RCC 7860 (cell line): ENCODE measurements at places on chromosomes 3 and 15.

GRCh38 chr3:217948-218347, 21.4 kb downstream of the CHL1 start:
- DNase-seq: no peak

GRCh38 chr15:96551196-96551595, 220.7 kb downstream of the NR2F2 start:
- DNase-seq: peak; percentile 51

- no peak for DNase-seq
Observed at GRCh38 chr15:88337993-88338392, 81.5 kb upstream of the NTRK3 start.

DNA sequence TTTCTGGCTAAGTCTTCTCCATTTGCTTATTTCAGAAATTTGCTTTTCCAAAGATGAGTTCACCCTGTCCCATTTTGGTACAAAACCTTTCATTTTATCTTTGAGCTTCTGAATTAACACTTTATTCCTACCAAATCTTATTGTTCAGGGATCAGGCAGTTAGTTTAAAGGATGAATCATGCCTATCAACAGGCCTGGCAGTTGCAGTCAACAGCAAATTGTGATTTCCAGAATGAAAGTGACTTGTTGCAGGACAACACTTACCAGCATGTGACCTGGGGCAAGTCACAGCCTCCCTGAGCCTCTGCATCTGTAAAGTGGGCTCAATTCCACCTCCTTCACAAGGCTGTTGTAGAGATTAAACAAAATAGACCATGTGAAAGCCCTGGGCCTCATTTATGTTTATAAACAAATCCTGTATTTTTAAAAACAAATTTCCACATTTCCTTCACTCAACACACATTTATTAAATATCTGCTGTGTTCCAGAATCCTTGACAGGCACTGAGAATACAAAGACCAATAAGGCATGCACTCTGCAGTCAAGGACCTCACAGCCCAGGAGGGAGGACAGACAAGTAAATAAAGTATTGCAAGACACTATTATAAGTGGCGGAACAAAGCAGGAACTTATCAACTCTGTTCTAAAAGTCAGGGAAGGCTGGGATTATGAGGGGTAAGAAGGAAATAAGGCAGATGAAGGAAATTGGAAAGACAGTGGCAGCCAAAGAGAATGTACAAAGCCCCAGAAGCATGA, 359.1 kb upstream of the IL12A start:
- no peak for DNase-seq

- DNase-seq: peak; percentile 28
Observed at GRCh38 chr3:131224886-131225550, 156.6 kb upstream of the NUDT16 start.

GRCh38 chr3:194686414-194686815, 732 bp downstream of the FAM43A start:
- DNase-seq: no peak

DNA sequence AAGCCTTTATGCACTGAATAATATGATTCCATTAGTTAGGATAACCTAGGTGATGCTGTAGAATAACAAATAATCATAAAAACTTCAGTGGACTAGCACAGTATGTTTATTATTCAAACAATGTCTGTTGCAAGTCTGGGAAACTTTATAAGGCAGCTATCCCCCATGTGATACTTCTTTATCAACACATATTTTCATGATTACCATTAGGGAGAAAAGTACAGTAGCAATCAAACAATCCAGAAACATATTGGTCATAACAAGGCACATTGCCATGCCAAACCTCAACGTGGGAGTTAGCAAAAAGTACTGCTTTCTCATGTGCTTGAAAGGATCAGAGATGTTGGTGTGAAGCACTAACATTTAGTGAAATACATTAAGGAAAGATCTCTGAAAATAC, 35.5 kb downstream of the EOMES start:
- no peak for DNase-seq

- no peak for DNase-seq
Observed at GRCh38 chr3:154480033-154480432, 50.0 kb upstream of the GPR149 start.

GRCh38 chr3:139204728-139205127, 139.1 kb upstream of the MRPS22 start:
- no peak for DNase-seq

GRCh38 chr3:177429771-177430170, 232.5 kb upstream of the TBL1XR1 start:
- DNase-seq: no peak

- DNase-seq: no peak
Observed at GRCh38 chr15:53218666-53219580, 428.8 kb upstream of the ONECUT1 start.

DNA sequence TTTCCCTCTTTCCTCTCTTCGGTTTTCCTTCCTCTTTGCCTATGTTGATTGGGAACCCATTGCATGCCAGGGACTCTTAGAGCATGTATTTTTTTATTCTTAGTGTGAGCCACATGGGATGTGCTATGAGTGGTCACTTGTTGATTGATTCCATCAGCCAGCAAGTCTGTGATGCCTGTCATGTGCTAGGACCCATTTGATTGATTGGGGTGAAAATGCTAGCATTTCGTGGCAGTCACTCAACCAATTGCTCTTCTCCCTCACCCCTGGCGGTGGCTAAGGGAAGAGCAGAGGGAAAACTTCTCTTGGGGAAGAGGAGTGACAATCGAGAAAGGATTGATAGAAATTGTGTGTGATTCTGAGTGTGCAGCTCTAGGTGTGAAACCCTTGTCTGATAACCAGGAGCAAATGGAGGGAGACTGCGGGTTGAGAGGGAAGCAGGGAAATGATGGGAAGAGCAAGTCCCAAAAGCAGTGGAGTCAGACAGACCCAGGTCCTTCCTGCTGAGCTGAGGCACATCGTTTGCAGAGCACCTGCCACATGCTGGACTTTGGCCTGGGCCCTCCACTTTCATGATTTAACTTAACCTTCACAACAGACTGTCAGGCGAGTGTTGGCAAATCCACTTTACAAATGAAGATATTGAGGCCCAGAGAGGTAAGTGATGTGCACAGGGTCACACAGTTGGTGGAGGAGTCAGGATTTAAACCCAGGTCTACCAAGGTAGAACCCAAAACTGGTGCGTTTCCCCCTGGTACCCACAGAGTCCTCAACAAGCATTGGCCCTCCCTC, 40.0 kb downstream of the SLC6A11 start:
- DNase-seq: no peak

GRCh38 chr15:101275018-101275417, 2.3 kb downstream of the SELENOS start:
- no peak for DNase-seq

GRCh38 chr15:60021589-60022378, 17.7 kb downstream of the FOXB1 start:
- no peak for DNase-seq
